ENCODE measurements at places on chromosomes 11 and 22. TPM values are rescaled to one million over a fixed set of nuclear protein-coding genes. Genes with fewer than 3 reads are reported as not detected.

GRCh38 chr11:67648140-67648795 is 2.3 kb downstream of the ACY3 start:
- no peak for DNase-seq

DNA sequence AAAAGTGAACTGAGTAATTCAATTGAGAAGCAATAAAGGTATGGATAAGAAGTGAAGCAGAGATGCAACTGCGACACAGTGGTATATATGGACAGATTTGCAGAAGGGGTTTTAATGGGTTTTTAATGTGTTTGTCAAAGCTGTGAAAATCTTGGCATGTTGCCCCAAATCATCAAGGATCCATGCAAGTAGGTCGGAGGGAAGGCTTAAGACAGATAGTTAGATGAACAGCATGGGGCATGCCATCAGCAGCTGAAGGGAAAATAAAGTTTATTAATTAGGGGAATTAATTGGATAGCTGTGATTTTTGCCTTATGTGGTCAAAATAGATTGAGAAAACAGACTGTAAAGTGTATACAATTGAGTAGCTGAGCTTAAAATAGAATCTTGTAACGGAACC is 840.1 kb downstream of the JRKL start:
- DNase-seq, result no peak

DNA sequence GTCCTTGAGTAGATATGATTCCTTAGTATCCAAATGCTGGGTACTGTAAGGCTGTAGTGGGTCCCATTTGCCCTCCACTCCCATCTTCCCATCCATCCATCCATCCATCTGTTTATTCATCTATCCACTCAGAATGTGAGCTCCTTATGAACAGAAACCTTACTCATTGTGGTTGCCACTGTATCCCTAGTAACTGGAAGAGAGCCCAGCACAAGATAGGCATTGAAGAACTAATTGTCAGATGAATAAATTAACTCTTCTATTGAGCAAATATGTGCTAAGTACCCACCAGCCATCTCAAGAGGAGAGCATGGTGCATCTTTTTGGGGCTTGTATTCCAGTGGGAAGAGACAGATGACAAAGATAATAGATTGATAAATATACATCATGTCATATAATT is 86.4 kb upstream of the SEZ6L start:
- DNase-seq, result no peak

DNA sequence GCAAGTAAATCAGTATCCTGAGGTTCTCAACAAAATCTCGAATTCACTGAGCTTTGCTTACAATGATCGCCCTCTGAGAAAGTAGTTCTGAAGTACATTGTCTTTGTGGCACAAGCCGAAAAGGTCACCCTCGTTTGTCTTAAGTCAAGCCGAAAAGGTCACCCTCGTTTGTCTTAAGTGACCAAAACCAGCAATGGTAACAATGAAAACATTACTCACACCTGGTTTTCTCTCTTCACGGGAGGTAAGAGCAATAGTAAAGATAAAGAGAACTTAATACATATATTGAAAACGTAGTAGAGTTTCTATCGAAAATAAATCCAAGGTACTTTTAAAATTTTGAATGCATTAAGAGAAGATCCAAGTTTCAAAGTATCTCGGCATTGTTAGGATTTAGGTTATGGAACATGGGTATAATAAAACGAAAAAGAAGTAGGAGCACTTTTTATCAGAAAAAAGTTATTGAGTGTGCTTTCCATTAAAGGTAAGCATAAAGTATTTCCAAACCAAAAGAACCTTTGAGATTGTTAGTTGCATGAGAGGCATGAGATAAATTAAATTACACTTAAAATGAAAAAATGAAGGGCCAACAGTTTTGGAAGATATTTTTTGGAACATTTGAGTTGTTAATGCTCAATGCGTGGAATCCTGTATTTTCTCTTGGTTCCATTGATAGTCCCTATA is 1.2 kb downstream of the BARX2 start:
- no peak for DNase-seq

GRCh38 chr11:46345881-46346484 is 1.3 kb upstream of the DGKZ start:
- DNase-seq, result no peak

GRCh38 chr22:50723991-50724390 is 14.0 kb upstream of the ACR start:
- DNase-seq, result no peak

DNA sequence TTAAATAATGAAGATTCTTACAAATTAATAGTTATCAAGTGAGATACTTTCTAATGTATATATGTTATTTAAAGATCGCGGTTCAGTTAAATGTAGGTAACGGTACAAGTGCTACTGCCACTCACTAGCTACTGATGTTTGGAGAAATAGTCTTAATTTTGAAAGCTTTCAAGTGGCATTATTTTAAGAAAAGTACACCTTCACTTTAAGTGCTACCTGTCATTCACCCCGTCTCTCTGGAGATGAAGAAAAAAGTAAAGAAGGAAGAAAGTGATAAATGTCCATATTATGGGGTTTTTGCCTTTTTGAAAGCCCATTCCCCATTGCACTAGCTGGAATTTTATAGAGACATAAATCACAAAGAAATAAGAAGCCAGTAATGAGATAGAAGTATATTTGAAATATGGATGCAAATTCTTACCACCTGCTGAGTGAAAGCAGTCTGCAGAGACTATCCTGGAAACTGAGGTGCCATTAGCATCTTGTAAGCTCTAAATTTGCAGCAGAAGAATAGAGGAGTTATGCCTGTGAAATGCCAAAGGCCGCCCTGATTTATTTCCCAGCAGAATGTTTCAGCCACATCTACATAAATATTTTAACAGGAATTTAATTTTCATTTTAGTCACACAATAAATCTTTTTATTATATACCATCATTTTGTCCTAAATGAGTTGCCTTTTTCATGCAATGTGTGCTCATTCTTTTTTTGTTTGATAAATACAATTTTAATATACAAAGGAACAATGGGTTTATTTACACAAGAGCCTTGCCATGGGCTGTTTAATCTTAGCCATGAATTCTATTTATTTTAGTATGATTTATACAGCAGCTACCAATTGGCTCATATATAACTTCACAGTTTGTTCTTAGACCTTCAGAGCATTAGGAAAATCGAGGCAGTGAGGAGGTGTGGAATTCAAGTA is 489.9 kb upstream of the RAG2 start:
- DNase-seq, result no peak

- no peak for DNase-seq
These were observed 78.2 kb downstream of the GGT1 start for GRCh38 chr22:24681236-24681635.

DNA sequence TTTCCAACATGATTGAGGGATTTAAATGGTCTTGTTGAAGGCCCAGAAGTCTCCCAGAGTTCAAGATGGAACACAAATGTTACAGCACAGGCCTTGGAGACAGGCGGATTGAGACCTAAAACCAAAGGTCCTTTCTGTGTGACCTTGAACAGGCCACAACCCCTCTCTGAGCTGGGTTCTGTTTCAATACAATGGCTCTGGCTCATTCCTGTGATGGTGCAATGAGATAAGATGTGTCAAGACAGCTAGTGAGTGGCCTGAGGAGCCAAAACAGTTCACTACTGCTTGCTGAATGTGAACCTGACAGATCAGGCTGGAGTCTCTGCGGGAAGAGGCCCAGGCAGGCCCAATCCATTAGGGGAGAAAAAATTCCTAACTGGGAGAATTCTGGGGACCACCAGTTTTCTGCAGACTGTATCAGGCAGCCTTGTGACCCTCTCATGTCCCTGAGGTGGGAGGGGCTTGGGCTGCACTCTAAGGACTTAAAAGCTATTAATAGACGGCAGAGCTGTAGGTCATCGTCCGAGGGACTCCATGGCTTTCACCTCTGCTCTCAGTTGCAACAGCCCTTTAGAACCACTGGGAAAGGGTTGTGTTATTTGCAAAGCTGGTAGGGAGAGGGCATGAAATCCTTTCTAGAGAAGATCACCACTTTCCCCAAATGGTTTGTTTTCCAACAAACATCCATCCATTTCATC is 126.1 kb upstream of the TEAD1 start:
- DNase-seq, result no peak

DNA sequence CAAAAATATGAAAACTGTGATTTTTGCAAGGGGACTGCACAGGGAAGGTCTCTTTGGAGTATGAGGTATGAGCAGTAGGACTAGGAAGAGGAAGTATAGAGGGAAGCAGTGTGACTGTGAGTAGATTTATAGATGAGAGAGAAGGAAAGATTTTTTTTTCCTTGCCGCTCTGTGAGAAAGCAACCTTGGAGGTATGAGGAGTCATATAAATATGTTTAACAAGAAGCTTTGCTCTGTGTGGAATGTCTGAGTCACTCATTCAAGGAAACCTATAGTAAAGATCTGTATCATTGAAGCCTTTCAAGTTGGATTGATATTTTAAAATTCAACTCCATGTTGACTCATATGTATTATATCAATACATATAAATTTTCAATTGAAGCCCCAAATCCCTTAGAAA is 26.2 kb downstream of the DNHD1 start:
- no peak for DNase-seq

GRCh38 chr22:37334859-37335805 is 52.8 kb downstream of the CYTH4 start:
- no peak for DNase-seq

DNA sequence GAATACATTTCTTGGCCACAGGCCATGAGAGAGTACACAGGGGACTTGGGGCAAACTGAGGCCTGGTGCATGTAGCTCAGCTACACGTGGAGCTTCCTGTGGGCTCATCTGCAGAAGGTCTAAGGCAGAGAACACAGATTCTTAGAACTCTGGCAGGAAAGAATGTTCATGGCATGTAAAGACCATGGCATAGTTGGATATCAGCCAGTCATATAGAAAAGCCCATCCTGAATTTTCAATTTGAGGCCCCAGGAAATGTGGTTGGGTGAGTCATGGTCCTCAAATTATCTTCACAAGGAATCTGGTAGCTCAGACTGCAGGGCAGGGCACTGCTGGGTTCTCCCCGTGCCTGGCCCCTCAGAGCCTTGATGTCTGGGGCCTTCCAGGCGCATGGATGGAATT is 13.7 kb upstream of the ST3GAL4 start:
- DNase-seq, result no peak

DNA sequence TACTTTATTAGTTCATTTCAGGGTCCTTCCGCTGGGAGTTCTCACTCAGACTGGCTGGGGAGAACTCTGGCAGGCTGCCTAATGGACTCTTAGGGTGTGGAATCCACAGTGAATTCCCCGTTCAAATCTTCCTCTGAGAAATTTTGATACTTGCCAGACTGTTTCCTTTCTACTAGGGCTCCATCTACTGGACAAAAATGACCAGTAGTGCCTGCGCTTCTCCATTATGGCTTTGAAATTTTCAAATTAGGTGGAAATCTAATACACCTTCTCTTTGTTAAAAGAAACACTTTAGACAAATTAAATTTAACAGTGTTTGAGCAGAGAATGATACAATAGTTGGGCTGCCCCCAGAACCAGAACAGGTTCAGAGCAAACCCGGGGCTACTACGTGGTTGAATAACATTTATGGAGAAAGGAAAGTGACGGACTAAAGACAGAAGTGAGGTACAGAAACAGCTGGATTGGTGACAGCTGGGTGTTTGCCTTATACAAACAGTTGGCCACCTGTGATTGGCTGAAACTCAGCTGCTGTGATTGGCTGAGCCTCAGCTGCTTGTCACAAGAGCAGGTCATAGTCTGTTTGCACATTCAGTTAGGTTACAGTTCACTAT is 52.9 kb upstream of the FDX1 start:
- DNase-seq, result peak; percentile 84

GRCh38 chr22:47486569-47487312 is 724.3 kb downstream of the TBC1D22A start:
- DNase-seq, result no peak

DNA sequence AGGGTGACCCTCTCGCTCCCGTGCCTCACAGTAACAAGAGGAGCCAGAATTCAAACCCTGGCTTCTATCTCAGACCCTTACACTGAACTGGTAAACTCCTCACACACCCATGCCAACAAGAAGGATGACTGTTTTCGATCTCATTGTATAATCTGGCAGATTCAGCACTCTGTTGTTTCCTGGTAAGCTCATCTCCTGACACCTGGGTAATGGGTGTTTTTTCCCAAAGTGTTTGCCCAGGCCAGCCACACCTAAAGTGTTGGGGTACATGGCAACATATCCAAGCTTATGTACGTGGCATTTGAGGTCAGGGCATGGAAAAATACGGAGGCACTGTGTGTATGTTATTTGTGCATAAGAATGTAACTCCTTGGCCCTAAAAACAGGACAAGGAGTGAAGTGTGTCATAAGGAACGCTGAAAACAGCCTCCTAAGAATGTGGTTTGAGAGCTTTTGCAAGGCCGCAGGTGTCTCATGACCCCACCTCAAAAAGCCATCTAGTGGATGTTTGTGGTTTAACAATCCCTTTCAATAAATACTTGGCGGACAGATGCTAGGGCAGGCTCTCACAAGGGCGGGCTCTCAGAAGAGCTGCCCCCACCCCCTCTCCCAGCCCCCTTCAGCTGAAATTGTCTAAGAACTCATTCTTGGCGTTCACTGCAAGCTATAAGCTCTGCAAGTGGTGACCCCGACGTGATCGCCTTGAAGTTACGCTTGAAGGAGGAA is at the start of gene MS4A15:
Gene MS4A15, plus strand, starts transcription at position 561 of the 726 bp plus-strand sequence. CDS start 6,867 bp downstream, outside the sequence.
- DNase-seq, result peak; percentile 11

- DNase-seq, result no peak
These were observed 56.7 kb downstream of the CABIN1 start for GRCh38 chr22:24067587-24068376.

DNA sequence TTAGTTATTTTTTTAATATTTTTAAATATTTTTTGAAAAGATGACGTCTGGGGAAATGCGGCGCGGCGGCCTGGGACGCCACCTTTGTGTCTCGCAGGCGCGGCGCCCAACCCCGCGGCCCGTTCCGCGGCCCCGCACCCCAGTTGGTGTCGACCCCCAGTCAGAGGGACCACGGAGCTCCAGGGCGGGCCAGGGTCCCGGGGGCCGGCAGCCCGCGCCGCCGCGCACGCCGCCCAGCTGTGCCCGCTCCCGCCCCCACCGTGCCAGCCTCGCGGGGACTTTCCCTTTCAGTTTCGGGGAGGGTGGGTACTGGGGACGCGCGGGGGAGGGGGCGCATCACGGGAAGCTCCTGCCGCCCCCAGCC is 1.6 kb downstream of the CCND1 start:
- no peak for DNase-seq

The BBOX1 gene
- 58.8 TPM for polyA plus RNA-seq

The TLCD5 gene
- polyA plus RNA-seq, result 18.8 TPM

The OR4S2 gene
- polyA plus RNA-seq, result not detected

The CARD10 gene
- 20.3 TPM for polyA plus RNA-seq

The RAPSN gene
- polyA plus RNA-seq, result not detected

The MYO18B gene
- polyA plus RNA-seq, result 0.05 TPM
